Activated CD4-positive, alpha-beta memory T cell treated with anti-CD3 and anti-CD28 coated beads for 36 hours (primary cell): ENCODE measurements at places on chromosomes 7 and 10. TPM values are rescaled to one million over a fixed set of nuclear protein-coding genes. Genes with fewer than 3 reads are reported as not detected.

DNA sequence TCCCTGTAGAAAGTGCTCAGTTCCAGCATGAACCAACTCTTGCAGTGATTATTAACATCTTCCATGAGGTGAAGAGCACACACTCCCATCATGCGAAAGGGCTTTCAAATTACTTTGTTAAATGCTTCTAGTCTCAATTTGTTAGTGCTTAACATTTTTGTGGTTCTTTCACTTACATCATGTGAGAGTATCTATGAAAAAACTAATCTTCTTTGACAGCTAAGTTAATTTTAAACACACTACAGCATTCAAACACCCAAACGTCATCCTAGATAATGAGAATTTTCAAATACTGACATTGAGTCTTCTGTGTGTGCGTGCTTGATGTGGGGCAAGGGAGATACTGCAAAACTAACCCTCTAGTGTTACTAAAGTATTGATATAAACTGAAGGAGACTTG, 84.8 kb downstream of the ETV1 start:
- DNase-seq, result no peak

DNA sequence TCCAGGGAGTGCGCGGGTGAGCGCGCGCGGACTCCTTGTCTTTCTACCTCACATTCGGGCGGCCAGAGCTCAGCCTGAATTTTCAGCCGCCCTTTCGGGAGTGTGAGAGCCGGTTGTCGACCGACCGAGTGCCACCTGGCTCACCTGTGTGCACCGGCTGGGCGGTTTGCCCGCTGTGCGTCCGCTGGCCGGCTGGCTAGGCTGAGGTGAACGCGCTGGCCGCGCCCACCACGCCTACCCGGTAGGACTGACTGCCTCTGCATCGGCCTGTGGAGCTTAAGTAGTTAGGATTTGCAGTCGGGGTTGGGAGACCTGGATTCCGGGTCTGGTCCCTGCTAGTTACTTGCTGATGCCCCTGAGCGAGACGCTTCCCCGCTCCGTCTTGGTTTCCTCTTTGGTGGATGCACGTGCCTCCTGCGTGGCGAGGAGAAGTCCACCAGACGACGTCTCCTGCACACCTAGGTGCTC, 553 bp downstream of the TSPAN15 start:
- DNase-seq, result peak; percentile 15

GRCh38 chr10:15742102-15742501, 22.4 kb upstream of the ITGA8 start:
- DNase-seq, result no peak

GRCh38 chr7:47950714-47951113, 2.4 kb upstream of the PKD1L1 start:
- DNase-seq, result no peak

Gene VWC2
- total RNA-seq, result not detected
